Natural killer cell treated with Interleukin-12 subunit alpha and Interleukin-12 subunit beta and Interleukin-15 and Interleukin-18, amount 100 ng/mL, for 72 hours (primary cell): ENCODE measurements at places on chromosomes 12 and 14.

- DNase-seq: no peak
Observed at GRCh38 chr14:94423453-94424056, 29.0 kb downstream of the SERPINA11 start.

- DNase-seq: no peak
Observed at GRCh38 chr12:96375841-96376604, 24.2 kb downstream of the CDK17 start.

DNA sequence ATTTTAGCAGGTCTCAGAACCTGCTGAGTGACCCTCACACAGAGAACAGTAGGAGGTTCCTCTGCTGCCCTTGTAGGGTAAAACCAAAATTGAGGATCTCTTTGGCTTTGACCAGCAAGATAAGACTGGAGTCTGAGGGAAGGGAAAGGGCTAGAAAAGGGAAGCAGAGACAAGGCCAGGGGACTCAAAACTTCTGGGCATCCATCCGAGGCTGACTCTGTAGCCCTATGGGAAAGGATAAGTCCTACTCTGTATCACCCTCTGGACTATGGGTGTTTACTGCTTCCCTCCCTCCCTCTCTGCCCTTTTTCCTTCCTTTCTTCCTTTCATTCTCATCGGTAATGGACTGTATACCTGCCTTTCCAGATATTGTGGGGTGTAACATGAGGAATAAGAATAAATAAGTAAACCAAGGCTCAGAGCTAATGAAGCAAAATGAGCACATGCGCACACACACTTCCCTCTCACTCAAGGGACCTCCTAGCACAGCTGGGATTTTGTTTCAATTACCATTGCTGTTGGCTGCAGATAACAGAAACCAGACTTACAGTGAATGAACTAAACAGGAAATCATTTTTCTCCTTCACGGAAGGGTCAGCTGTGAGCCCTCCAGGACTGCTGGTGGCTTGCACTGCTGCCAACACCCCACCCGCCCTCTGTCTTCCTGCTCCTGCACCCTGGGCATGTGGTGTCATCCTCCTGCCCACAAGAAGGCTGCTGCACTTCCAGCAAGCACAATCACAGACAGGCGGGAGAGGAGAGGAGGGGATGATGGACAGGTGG lies 404.4 kb upstream of the CCDC196 start:
- DNase-seq: no peak

- DNase-seq: no peak
Observed at GRCh38 chr14:35696119-35696518, 113.0 kb downstream of the RALGAPA1 start.

GRCh38 chr14:65696801-65697200 lies 284.3 kb downstream of the FUT8 start:
- no peak for DNase-seq

DNA sequence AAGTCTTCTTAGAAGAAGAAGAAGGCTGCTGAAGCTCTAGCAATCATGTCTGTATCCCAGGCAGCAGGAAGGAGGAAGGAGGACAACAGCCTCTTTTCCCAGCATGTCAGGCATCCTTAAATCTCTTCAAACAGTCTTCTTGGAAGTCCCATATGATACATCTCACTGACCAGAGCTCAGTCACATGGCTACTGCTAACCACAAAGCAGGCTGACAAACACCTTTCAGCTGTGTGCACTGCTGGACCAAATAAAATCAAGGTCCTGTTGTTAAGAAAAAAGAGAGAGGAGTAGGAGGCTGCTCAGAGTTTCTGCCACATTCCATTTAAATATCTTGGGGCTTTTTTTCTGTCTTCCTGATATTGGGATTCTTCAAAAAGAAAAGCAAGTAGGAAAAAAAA lies 203.4 kb upstream of the PELI2 start:
- DNase-seq: no peak

GRCh38 chr14:66403183-66403582 lies 83.0 kb upstream of the CCDC196 start:
- no peak for DNase-seq

- no peak for DNase-seq
Observed at GRCh38 chr12:46920499-46920898, 94.7 kb upstream of the SLC38A4 start.

- DNase-seq: no peak
Observed at GRCh38 chr14:78951602-78952001, 781.4 kb downstream of the NRXN3 start.

DNA sequence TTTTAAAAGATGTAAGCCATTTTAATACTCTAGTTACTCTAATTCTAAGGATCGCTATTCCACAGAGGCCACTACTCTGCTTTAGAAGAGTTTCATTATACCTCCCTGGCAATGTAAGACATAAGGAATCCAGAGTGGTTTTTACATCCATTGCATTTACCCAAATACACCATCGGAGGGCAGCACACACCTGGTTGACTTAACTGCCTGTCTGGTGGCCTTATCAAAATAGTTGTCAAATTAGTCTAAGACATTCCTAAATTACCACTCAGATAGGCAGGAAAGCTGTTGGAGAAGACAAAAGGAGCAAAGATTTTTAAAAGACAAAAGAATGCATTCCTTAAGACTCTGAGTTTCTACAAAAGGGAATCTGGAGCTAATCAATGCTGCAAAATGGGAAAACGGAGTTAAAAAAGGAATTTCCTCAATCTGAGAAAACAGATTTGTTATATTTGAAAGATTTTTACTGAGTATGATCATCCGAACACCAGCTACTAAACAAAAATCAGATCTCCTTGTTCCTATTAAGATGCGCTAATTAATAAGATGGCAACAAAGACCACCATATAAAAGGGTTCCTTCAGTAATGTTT lies 33.8 kb upstream of the FGD4 start:
- no peak for DNase-seq
